Stimulated activated naive CD4-positive, alpha-beta T cell treated with Interleukin-2 at 50 U/mL for 16 hours (primary cell): ENCODE measurements at places on chromosomes 4 and X.

DNA sequence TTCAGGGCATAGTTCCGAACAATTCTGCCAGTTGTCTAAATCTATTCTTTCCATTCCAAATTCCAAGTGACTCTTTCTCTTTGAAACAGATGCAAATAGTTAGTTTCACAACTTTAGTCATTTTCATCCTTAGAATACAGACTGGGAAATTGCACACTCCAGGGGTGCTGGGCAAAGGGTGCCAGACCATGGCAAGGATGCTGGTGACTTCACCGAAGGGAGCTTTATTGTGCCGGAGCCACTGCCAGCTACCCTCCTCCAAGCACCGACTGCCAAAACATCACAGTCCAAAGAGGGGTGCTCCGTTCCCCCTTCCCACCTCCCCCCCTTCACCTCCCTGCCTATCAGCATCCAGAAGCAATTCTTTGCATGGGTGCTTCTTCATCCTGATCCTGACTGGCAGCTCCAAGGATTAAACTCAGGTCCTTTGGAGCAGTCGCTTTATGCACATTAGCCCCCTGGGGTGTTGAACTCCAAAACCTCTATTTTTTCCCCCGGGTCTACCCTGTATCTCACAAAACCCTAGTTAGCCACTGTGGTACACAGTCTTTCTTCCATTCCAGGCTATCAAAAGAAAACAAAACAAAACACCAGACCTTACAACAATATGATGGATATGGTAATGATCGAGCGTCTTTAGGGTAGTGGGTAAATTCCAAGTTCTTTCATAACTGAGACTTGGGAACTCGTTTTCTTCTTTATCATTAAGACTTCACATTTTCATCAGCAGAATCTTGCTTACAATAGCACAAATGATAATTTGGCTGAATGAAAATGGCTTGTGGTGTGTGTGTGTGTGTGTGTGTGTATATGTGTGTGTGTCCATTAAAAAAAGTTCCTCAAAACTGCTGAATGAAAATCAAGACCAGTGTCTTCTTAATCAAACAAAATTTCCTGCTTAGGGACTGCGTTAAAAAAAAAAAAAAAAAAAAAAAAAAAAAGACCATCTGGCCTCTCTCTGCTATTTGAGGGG, 28.7 kb downstream of the MID1 start:
- no peak for DNase-seq

GRCh38 chr4:146382194-146382593, 139.5 kb downstream of the SLC10A7 start:
- DNase-seq, result no peak

GRCh38 chrX:130716781-130717413, 186.1 kb downstream of the ENOX2 start:
- DNase-seq, result no peak

DNA sequence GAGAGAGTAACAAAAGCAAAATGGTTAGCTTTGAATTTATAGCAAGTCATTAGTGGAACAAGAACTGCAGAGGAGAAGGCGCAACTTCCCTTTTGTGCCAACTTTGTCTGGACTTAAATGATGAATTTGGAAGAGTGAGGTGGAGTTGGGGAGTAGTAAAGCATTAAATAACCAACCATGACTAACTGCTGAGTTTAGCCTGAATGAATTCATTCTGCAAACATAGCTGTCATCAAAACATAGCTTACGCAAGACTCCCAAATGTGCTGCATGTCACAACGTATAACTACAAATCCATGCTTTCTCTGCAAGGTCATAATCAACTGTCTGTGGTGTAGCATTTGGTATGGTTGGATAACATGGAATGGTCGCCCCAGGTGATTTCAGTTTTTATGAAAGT, 75.9 kb upstream of the RPL34 start:
- no peak for DNase-seq

GRCh38 chrX:131072871-131073571, 14.9 kb downstream of the ARHGAP36 start:
- DNase-seq, result no peak

GRCh38 chr4:8796096-8796495, 75.5 kb downstream of the HMX1 start:
- no peak for DNase-seq

DNA sequence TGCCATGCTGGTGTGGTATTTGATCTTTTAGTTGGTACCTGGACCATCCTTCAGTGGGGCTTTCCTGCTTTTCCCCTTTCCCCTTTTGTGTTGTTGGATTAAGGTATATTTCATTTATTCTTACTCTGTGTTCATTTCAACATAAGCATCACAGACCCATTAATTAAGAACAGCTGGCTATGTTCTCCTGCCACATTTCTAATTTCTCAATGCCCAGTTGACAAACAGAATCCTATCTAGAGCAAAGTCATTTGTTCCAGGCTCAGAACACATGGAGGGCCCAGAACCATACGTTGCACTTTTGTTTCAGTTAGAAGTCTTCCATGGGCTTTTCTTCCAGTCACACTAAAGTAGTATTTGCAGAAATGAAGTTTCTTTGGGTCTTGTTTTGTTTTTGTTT, 46.1 kb upstream of the EOLA2 start:
- no peak for DNase-seq

GRCh38 chrX:69398881-69399280, 105.2 kb upstream of the NALF2 start:
- DNase-seq, result no peak

GRCh38 chr4:175971388-175972179, 94.1 kb upstream of the WDR17 start:
- no peak for DNase-seq

DNA sequence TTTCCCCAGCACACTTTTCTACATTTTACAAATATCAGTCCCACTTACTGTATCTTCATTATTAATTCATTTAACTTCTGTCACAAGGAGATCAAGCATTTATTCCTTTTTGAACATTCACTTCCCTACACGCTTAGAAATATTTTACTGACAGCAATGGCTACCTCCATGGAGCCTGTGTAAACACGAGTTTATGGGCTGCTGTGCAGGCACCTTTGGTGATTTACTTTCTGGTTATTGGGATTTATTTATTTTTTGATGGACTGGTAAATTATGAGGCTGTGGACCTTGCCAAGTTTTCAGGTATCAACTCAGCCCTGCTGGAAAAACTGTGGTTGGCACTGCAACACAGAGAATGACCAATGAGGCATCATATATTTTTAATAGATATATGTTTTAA, 45.4 kb upstream of the PAQR3 start:
- DNase-seq, result no peak

GRCh38 chr4:7156328-7156727, 36.0 kb upstream of the SORCS2 start:
- no peak for DNase-seq

DNA sequence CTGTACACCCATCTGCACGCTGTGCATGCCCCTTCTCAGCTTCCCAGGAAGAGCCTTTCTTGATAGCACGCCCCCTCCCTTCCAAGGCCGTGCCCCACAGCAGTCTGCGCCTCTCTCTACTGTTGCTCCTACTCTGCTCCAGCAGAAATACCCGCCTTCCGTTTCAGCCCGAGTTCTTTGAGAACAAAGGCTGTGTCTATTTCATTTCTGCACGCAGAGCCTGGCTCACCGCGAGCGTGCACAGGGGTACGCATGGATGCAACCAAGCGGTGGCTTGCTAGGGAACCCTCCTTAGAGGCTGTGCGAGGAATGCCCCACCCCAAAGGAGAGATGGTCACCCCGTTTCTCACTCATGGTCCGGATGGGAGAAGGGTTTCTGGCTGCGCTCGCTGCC, 485 bp downstream of the AADAT start:
- no peak for DNase-seq

DNA sequence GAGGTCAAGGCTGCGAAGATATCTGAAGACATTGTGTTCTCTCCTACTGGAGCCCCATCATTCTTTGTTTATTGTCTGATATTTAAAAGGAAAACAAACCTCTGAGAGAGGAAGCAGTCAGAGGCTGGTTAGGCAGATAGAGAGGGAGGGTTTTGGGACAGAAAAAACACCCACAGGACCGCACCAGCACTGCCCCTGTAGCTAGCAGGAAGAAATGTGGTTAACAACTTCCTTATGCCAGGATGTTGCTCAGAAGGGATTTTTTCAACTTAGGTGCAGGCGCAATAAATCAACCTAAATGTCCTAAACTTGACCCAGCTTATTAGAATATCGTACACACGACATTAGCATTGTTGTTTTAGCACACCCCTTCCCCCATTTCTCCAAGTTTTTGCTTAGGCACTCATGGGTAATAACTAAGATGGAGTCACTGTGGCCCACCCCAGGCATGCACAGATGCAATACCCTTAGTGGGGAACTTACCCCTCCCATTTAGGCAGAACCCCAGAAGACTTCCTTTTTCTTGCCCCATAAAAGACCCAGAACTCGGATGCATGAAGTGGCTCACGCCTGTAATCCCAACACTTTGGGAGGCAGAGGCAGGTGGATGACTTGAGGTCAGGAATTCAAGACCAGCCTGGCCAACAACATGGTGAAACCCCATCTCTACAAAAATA, 2.8 kb upstream of the ZNF718 start:
- no peak for DNase-seq

- DNase-seq, result no peak
Observed at GRCh38 chr4:10611673-10612072, 72.9 kb downstream of the CLNK start.
